ENCODE measurements at places on chromosomes 5 and 9.

GRCh38 chr9:135815830-135816650 lies 91.3 kb downstream of the CAMSAP1 start:
- no peak for DNase-seq

DNA sequence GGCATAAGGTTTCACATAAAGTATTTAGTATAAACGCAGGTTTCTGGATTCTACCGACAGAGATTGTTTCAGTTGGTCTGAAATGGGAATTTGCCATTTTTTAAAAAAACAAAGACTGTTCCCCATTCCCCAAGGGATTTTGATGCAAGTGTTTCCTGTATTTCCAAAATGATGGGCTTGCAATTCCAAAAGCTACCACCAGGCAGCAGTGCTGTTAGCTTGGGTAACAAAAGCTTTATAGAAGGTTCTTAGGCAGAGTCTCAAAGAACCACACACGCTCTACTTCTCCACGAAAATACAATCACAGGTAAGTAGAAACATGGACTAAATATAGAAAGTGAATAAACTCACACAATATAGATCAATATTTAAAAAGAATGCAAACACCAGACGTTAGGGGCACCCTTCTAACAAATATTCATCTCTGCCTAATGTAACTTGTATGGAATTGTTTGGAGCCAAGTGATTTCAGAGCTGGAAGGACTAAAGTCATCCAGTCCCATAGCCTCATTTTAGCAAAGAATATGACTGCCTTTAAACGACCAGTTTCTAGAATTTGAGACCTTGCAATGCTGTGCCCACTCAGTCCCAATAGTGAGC lies 154.3 kb downstream of the SPOCK1 start:
- peak; percentile 68 for DNase-seq

- no peak for DNase-seq
These were observed 9.5 kb downstream of the SIL1 start for GRCh38 chr5:139188558-139189270.

DNA sequence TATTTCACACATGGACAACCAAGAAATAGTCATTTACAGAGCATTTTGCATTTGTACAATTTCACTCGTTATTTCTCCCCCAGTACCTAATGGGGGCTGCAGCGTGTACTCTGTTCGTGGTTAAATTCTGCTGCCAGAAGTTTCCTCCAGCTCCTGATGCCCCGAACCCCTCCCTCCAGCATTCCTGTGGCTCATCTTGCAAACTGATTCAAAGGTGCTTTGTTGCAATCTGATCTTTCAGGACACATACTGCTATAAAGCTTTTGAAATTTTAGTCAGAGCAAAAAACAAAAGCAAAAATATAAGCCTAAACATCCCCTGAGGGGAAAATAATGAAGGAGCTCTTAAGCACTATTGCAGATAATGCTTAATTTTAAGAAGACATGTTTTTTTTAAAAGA lies 27.7 kb downstream of the UBLCP1 start:
- DNase-seq, result peak; percentile 40

GRCh38 chr5:16156152-16156551 lies 23.4 kb downstream of the MARCHF11 start:
- DNase-seq, result no peak
